ENCODE measurements at places on chromosomes 7 and 10.

DNA sequence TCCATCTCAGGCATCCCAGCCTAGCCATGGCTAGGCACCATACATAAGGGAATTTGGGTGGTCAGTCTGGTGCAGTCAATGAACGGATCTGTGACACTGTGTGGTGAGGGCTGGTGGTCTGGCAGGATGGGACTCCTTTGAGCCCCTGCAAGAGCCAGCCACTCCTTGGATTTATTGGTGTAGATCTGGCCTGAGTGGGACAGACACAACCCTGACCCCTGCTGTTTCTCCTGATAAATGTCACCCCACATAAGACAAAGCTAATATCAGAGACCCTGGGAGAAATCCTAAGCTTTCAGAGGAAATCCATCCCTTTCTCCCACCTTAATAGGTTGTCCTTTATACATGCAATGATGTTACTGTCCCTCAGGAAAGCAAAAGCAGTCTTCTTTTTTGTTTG, 2.3 kb downstream of the FBXO24 start:
- no peak for DNase-seq

DNA sequence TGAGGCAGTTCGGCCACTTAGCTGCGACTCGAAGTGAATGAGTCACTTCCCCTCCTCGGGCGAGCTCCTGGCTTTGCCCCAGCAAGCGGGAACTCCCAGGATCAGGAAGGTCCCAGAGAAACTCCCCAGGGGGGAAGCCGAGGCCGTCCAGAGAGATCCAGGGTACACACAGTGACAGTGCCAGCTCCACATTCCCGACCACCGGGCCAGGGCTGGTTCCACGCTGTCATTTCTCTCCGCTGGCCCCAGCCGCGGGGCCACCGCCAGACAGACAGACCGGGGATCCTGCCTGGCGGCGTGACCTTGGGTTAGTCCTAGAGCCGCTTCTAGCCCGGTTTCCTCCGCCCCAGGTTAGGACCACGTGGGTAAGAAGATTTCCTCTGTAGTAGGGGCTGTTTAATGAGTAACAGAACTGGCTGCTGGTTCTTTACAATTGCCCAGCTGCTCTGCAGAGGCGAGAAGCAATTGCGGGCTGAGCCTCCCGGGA, 463 bp upstream of the UPP1 start:
- peak; percentile 76 for DNase-seq

GRCh38 chr10:109427411-109427810, 495.9 kb downstream of the XPNPEP1 start:
- no peak for DNase-seq

GRCh38 chr7:12139416-12139815, 71.7 kb upstream of the TMEM106B start:
- no peak for DNase-seq

GRCh38 chr7:146542101-146542500, 425.5 kb downstream of the CNTNAP2 start:
- no peak for DNase-seq

GRCh38 chr7:141433698-141434097, 117.5 kb upstream of the AGK start:
- no peak for DNase-seq

- peak; percentile 94 for DNase-seq
Observed at GRCh38 chr10:89391907-89392756, at the start of gene IFIT1. IFIT1 (plus strand) TSS chr10:89392623; CDS start chr10:89392713, 90 bp downstream.

GRCh38 chr7:153247926-153248325, 488.4 kb downstream of the ACTR3B start:
- DNase-seq: no peak

DNA sequence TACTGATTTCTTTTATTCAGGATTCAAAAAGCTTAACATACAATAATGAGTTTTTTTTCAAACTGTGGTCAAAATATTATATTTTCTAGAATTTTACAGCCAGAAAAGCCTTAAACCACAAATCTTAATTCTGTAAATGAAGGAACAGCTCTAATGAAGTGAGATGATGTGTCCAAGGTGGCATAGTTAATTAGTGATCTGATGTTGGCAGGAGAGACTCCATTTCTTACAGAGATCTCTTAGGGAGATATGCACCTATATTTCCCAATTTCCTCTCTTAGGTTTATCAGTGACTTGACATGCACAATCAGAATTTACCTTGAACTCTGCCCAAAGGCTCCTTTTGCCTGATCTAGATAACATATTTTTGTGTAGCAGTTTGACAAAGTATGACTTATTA, 211.1 kb upstream of the ZNF804B start:
- DNase-seq: no peak

GRCh38 chr10:96700374-96701099, 19.8 kb downstream of the PIK3AP1 start:
- DNase-seq: no peak
